ENCODE measurements at places on chromosomes 16 and 17.

DNA sequence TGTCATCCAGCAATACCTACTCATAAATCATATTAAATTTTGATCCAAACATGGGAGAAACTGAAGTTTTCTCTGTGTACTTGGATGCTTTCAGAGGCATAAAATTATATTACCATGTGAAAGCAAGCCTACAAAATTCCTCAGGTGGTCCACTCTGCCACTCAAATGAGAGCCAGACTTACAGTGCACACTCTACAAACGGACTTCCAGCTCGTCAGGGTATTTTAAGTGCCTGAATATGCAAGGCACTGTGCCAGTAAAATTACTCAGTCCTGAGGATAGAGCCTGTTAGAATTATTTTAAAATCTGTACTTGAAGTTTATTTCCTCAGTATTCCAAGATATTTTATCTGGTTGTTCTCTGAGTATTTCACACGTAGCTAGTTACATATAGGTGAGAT lies 54.5 kb downstream of the TENT4B start:
- DNase-seq, result no peak

DNA sequence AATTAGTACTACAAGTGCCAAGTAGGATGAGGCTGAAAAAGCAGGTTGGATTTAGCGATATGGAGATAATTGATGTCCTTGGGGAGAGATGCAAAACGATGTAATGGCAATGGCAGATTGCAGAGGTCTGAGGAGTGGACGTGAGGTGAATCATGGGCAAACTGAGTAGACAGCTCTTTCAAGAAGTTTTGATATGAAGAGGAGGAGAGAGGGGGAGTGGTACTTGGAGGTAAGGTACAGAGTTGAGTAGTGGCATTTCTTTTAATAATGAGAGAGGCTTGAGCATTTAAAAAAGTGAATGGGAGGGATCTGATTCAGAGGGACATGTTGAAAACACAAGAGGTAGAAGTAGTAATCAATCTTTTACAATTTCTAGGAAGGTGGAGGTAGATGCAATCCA lies 17.7 kb upstream of the VPS4A start:
- no peak for DNase-seq

- no peak for DNase-seq
Observed at GRCh38 chr17:81020443-81020766, 14.5 kb upstream of the BAIAP2 start.

DNA sequence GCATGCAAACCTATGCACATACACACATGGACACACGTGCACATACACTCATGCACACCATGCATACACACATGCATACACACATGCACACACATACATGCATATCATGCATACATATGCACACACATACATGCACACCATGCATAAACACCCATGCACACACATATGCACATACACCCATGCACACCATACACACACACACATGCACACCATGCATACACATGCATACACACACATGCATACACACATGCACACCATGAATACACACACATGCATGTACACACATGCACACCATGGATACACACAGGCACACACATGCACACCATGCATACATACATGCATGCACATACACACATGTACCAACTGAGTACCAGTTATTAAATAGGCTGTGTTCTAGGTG lies 543.3 kb upstream of the EEF2KMT start:
- DNase-seq, result no peak

GRCh38 chr16:89899879-89900481 lies 18.7 kb upstream of the MC1R start:
- no peak for DNase-seq

- DNase-seq, result no peak
Observed at GRCh38 chr16:30948667-30949649, at the start of gene ORAI3. Gene ORAI3 (plus strand): TSS chr16:30949068. CDS start chr16:30949290, 222 bp downstream.

- no peak for DNase-seq
Observed at GRCh38 chr16:87966685-87967185, 15.5 kb downstream of the BANP start.
